ENCODE measurements at places on chromosomes 16 and 17.

- no peak for DNase-seq
Measured at GRCh38 chr16:84361546-84361945, 6.8 kb upstream of the ATP2C2 start.

DNA sequence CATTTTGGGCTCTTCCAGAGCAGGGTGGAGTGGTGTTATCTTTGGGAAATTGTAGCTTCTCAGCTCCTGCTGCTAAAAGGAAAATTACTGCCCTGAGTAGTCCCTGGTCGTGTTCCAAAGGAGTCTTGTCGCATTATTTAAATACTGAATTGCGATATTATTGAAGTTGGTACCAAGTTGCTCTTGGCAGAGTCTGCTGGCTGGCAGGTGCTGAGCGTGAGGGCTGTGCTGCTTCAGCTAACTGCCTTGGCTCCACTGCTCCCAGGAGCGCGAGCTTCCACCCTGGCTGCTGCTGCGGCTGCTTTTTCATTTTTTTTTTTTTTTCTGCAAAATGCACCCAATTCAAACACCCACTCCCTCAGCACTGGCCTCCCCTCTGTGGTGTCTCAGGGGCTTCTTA, 289.8 kb downstream of the MAF start:
- no peak for DNase-seq

DNA sequence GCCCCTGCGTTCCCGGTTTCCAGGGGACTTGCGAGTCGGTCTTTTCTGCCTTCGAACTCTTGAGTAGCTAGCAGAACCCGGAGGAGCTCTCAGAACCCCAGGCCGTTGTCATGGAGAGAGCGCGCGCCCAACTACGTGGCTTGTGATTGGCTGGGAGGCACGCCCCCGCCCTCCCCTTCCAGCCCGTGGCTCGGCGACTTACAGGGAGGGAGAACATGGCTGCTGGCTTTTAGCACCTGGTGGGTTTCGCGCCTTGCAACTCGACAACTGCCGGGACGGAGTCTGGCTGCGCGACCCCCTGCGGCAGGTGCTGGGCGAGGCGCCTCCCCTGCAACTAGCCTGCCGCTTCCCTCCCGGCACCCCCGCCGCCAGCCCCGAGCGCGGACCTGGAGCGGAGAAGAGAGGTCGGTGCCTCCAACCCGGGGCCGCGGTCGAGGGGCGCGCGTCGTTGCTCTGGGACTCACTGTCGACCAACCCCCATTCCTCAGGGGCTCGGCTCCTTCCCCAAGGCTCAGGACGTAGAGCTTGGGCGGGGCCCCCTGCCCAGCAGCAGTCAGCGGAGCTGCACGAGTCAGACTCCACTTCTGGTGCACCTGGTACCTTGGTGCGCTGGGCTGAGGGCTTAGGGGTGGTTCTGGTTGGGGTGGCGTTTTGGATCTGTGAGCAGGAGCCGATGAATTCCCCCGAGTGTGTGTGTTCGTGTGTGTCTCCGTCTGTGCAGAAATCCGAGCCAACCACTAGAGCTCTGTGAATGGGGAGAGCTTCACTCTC, 9.0 kb upstream of the ZFP90 start:
- DNase-seq: peak; percentile 92

DNA sequence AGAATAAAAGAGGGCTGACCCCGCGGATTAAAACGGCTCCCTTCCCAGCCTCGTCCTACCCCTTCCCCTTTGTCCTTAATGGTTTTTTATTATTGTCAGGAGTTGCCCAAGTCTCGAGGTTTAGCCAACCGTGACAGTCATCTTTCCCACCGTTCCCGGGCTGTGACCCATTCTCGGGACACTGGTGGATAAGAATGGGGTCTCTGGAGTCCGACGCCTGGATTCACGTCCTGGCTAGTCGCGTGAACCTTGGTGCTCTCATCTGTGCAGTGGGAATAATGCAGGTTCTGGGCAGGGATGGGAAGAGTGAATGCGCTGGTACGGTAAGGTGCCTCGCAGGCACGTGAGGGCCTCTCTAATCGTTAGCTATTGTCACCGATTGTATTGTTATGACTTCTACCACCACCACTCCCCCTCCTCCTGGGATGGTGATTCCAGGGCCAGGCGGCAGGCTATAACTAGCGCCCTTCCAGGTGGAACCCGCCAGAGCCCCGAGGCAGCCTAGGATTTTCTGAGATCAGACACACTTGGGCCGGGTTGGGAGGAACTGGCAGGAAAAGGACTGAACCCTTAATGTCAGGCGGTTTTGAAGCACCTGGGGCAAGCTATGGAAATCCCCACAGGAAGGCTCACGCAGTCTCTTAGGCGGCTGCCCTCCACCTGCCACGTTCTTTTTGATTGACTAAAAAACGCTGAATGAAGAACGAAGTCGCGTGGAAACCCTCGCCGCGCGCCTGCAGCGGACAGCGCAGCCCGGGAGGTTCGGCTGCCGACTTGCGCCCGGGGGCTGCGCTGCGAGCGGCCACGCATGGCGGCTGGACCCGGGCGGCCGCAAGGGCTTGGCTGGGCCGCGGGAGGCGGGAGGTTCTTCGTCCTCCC, 2.7 kb downstream of the HS3ST3B1 start:
- DNase-seq: peak; percentile 63

GRCh38 chr16:2095918-2096582, 39.6 kb downstream of the PKD1 start:
- DNase-seq: no peak

- no peak for DNase-seq
Measured at GRCh38 chr17:83088909-83089308, 9.5 kb downstream of the METRNL start.

- DNase-seq: no peak
Measured at GRCh38 chr17:4658478-4659305, 17.2 kb upstream of the ALOX15 start.

DNA sequence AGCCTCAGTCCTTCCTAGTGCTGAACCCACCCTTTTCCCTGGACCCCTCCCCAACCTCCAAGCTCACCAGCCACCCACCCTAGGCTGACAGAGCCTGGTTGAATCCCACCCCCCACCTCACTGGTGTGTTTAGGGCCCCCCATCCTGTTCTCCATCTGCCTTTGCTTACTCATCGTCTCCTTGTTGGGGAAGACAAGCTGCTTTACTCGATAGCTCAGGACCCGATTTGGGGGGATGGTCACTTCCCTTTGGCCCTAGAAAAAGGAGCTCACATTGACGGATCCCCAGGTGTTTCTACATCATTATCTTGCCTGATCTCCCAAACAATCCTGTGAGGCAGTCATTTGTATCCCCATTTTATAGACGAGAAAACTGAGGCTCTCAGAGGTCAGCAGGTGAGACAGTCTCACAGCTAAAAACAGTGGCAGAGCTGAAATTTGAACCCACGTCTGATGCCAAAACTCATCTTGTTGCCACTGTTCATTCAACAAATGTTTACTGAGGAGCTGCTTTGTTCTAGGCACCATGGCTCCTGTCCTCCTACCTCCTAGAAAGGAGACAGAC, 9.6 kb downstream of the GSDMB start:
- no peak for DNase-seq

DNA sequence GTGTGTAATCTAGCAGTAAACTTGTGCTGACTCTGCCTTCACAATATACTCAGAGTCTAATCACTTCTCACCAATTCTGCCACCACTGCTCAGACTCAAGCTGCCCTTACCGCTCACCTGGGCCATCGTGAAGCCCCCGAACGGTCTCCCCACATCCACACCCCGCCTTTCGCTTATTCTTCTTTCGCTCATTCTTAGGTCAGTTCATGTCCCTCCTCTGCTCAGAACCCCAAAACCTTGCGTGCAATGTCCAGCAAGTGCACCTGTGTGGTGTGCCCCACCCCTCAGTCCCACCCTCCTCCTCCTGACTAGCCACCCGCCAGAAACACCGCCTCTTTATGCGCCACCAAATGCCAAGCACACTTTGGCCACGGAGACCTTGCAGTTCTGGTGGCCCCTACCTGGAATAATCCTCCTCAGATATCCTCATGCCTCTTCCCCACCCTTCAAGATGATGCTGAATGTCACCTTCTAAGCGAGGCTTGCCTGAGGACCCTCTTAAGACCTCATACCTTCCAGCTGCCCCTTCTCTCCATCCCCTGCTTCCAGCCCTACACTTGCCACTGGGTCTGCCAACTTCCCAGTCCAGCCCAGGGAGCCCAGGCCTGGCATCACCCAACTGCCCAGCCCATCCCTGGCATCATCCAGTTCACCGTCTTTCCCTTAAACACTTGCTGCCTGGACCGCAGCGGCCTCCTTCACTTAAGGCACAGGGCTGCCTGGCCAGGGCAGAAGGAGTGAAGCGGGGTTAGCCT, 34.3 kb upstream of the RBFOX3 start:
- DNase-seq: no peak

- DNase-seq: no peak
Measured at GRCh38 chr16:13940397-13940933, 20.5 kb downstream of the ERCC4 start.

DNA sequence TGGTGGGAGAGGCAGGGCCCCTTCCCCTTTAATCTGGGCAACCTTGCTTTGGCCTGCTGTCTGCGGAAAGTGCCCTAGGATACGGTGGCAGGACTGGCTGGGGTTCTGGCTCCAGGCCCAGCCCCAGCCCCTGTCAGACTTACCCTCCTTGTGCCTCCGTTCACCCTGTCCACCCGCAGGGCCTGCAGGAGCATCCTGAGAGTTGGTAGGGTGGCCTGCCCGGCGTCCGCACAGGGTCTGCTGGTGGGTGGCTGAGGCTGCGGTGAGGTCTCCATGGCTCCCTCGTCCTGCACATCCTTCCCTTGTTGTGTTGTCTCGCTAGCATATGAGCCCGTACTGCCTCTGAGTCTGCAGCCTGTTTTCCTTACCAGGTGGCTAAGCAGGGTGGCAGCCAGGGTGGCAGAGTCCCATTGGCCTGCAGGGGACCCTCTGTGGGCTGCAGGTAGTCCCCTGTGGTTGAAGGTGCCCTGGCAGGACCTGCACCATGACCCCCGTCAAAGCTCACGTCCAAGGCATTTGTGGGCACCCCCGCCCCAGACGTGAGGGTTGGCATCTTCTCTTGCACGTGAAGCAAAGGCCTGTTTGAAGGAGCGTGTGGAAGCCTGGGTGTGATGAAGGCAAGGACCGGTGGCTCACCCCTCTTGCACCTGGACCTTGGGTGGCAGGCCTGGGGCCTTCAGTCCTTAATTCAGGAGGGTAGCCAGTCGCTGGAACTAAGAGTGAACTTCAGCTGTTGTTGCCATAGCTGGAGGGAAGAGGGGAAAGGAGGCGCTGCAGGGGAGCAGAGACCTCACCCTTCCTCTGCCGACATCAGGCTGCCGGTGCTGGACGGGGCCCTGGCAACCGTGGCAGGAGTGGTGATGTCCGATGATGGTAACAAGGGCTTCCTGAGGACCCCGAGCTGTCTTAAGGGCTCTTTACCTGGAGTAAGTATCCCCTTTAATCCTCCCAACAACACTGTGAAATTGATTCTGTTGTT, 293.7 kb downstream of the SEC14L1 start:
- DNase-seq: no peak

DNA sequence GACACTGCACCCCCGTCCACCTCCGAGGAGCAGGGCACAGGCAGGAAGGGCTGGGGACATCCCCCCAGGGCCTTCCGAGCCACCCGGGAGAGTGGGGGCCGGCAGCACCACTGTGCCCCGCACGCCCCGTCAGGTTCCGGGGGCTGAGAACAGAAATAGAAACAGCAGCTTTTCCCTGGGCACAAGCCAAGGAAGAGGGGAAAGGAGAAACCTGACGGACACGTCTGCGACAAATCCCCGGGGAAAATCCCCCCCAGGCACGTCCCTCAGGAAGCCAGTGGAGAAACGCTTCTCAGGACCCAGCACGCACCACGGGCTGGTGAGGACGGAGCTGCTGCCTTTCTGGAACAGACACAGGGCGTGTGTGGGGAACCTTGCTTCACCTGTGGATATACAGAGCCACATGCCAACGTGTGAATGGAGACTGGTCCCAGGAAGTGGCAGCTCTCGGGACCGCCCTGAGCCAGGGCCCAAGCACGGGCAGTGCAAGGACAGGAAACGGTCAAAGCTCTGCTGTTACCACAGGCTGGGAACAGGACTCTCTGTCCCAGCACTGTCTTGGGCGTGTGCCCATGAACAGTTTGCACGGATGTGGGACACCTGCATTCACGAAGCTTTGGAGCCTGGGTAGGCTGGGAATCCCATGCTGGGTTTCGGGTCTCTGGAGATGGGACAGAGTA, 1.2 kb upstream of the TMEM204 start:
- DNase-seq: no peak

GRCh38 chr17:8402921-8403536, 5.4 kb upstream of the RNF222 start:
- DNase-seq: no peak

- no peak for DNase-seq
Measured at GRCh38 chr17:56887105-56887504, 26.7 kb downstream of the TRIM25 start.

DNA sequence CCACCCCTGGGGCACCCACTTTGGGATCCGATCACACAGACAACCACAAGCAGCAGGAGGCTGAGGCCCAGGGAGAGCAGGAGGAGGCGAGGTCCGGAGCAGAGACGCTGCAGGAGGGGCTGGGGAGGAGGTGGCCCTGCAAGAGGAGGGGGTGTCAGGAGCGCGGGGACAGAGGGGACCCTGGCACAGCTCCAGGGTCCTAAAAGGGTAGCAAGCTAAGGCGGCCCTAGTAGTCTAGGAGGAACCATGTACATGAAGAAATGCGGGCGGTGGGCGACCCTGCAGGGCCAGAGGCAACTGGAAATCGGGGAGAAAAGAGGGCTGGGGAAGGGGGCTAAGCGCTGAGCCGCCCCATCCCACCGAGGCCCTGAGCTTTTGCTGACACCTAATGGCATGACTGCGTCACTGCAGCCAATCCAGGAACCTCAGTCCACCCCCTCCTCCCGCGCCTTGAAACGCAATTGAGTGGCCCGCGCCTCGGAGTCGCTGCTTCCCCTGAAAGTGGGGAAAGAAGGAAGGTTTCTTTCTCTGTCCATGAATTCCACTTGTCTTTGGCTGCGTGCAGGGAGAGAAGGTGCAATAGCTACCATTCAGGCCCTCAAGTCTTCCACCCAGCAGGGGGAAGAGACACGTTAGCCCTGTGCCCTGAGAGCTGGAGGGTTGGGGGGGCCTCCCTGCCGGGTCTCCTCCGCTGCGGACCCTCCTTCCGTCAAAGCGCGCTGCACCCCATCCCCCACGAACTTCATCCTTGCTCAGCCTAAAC, 1.8 kb downstream of the ASGR1 start:
- peak; percentile 76 for DNase-seq

- no peak for DNase-seq
Measured at GRCh38 chr16:12452549-12452948, 351.1 kb downstream of the CPPED1 start.

DNA sequence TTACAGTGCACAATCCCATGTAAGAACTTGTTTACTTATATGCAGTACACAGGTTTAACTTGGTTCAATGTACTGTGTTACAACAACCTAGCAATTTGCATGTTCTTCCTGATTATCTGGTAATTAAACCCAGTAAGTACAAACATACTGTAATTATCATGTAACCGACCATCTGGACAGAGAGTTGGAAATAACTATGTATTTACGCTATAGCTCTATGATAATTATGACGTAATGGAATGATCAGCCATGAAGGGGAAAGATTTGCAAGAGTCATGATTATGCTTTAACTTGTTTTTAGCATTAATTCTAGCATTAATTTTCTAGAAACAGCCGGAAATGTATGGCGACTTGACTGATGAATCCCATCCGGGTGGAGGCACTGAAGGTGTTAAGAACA, 74.8 kb upstream of the SALL1 start:
- no peak for DNase-seq

All from CD4-positive, alpha-beta T cell treated with Interleukin-17A for 1 hour (primary cell).